GM12878 (cell line): ENCODE measurements at places on chromosomes 11 and 22.
A peak's percentile ranks its signal among the peaks of the same experiment; 100 is the strongest.

GRCh38 chr22:31635638-31636306 lies 26.2 kb downstream of the PISD start:
- no peak for DNase-seq

GRCh38 chr11:36280531-36280930 lies 8.7 kb downstream of the COMMD9 start:
- DNase-seq = no peak

- DNase-seq = no peak
Observed at GRCh38 chr11:2138068-2138430, 1.1 kb downstream of the IGF2 start.

DNA sequence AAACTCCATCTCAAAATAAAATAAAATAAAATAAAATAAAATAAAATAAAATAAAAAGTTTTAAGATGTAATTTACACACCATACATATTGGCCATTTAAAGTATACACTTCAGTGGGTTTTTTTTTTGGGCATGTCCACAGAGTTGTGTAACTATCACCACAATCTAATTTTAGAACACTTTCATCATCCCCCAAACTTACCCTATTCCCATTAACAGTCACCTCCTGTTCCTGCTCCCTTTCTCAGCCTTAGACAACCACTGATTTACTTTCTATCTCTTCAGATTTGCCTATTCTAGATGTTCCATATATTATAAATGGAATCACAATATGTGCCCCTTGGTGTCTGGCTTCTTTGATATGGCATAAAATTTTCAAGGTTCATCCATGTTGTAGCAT lies 4.6 kb upstream of the ACER3 start:
- no peak for DNase-seq

DNA sequence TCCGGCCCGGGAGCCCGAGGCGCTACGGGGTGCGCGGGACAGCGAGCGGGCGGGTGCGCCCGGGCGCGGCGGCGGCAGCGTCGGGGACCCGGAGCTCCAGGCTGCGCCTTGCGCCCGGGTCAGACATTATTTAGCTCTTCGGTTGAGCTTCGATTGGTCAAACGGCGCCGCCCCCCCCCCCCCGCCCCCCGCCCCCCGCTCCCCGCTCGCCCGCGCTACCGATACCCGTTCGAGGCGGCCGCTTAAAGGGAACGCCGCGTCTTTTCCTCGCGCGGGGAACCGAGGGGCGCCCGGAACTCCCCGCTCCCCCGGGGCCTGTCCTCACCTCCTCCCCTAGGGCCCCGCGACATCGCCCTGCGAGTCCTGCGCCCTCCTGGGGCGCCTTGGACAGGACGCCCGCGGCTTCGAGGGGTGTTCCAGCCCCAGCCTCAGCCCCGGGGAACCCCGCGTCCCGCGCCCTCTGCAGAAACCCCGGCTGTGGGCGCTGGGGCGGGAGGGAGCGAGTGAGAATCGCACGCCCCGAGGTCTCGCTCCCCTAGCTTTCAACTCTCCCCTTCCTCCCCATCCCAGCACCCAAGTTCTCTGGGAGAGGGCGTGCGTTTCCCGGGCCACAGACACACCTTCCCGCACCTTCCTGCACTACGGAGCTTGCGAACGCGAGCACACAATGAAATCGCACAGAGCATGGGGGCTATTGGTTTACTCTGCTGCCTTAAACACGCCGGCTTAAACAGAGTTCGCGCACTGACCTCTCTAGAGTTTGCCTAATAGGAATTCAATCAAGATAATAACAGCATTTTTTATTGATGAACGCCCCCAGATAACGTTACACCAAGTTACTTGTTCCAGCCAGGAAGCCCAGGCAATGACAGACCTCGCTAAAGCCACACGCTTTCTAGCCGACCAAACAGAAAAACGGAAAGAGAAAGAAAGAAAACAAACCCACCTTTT lies at the start of gene BDNF:
Gene BDNF (minus strand): TSS at position 105 of the 951 bp plus-strand sequence. CDS start 41,891 bp downstream, outside the sequence.
- DNase-seq = no peak

- DNase-seq = no peak
Observed at GRCh38 chr11:76803811-76804600, 20.9 kb downstream of the TSKU start.

DNA sequence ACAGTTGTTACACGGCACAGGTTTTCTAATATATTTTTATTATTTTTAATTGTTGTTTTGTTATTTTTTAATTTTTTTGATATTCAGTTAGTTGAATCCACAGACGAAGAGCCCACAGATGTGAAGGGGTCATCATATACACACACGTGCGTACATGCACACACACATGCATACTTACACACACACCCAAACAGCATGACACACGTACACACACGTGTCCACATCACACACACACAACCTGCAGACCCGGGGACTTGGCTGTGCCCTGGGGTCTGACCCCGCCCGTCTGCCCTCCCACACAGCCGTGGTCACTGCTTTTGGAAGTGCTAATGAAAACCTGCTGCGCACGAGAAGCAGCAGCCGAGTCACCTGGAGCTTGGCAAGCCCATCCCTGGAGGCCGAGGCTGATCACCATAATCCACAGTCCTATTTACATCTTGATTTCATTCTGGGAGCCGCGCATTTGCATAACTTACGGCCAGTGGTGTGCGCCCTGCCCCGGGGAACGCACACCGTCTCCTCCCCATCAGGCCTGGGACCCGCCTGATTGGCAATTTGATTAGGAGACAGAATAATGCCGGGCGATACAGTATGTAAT lies 110.3 kb downstream of the BRD1 start:
- DNase-seq = no peak

- no peak for DNase-seq
Observed at GRCh38 chr22:46879083-46879482, 116.6 kb downstream of the TBC1D22A start.

GRCh38 chr22:32075997-32076760 lies 33.1 kb downstream of the SLC5A1 start:
- no peak for DNase-seq

DNA sequence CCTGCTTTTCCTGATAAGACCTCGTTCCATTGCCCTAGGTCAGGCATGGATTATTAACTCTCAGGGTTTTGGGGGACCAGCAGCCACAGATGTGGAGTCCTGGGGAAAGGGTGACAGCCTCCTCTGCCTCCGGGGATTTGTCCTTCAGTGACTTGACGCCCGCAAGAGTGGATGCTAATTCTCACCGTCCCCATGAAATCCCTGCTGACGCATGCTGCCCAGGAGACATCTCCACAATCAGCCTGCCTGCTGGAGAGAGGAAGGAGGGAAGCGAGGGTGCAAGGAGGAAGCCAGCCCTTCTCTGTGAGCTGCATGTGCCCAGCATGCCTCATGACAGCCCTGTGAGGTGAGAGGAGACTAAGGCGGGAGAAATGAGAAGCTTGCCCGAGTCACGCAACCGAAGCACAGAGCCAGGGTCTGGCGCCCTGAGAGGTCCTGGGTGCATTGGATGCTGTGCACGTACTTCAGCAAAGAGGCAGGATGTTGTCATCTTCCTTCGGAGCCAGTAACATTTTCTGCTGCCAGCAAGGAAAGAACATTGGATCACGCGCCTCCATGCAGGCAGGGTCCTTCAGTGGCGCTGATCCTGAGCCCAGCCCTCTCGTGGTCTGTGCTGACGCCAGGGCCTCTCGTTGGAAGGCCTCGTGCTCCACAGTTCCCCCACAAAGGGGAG lies 27.3 kb upstream of the KRTAP5-6 start:
- no peak for DNase-seq

- DNase-seq = no peak
Observed at GRCh38 chr11:107682171-107682570, 29.7 kb downstream of the SLN start.

- no peak for DNase-seq
Observed at GRCh38 chr11:86418917-86419316, 44.2 kb downstream of the CCDC81 start.

- no peak for DNase-seq
Observed at GRCh38 chr22:40010746-40011145, 16.0 kb downstream of the FAM83F start.

GRCh38 chr22:37982151-37982785 lies 2.1 kb downstream of the SOX10 start:
- no peak for DNase-seq

GRCh38 chr22:18154821-18155390 lies 4.9 kb downstream of the USP18 start:
- no peak for DNase-seq

DNA sequence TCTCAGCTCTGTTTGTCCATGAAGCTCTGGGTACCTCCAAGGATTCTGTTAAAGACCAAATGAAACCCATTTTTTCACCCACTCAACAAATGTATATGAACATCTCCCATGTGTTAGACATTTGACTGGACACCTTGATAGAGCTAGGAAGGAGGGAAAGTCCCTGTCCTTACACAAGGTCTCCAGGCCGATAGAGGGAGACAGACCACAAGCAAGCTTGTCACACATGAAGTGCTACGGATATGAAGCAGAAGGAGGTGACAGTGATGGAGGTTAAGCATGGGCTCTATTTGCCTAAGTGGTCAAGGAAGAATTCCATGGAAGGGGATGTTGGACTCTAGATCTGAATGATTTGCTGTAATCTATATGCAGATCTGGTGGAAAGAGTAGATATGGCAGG lies 138.5 kb downstream of the MYO18B start:
- DNase-seq = peak; percentile 11

DNA sequence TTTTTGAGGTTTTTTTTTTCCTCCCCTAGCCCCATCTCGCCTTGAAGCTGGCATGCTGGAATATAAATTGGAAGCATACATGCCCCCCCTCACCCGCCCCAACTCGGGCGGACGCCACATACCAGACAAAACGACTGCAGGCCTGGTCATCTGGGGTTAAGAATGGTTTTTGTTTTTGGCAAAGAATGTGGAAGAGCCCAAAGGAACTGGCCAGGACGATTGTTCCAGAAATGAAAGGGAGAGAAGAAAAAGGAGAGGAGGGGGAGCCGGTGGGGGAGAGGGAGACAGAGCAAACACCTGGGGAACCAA lies 25.0 kb downstream of the MN1 start:
- no peak for DNase-seq

DNA sequence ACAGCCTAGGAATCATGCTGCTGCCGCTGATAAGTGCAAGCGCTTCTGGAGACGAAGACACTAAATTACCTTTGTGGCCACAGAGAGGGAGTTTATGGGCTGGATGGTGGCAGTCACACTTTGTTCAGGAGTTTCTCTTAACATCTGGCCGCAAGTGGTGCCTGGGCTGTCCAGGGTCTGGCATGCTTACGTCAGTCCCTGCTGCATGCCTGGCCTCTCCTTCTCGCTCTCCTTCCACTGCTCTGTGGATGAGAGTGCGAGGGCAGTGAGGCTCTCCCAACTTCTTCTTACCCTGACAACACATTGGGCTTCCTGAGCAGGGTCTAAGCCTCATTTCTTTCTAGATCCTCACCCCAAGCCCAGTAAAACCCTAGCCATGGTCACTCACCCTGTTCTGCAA lies 160.7 kb upstream of the SEZ6L start:
- DNase-seq = no peak

DNA sequence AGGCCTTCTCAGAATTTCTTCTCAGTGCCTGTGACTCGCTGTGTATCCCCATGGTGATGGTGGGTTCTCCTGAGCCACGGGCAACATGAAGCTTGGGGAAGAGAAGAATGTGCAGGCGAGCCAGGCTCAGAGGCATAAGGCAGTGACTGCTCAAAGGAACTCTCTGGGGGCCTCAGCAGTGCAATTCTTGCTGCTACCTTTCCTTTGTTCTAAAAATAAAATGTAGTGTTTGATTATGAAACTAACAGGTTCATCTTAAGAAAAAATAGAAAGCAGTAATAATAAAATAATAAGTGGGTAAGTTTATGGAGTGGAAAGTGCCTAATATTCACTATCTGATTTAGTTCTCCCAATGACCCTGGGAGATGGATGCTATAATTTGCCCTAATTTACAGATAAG lies 46.7 kb downstream of the MEI1 start:
- DNase-seq = no peak

DNA sequence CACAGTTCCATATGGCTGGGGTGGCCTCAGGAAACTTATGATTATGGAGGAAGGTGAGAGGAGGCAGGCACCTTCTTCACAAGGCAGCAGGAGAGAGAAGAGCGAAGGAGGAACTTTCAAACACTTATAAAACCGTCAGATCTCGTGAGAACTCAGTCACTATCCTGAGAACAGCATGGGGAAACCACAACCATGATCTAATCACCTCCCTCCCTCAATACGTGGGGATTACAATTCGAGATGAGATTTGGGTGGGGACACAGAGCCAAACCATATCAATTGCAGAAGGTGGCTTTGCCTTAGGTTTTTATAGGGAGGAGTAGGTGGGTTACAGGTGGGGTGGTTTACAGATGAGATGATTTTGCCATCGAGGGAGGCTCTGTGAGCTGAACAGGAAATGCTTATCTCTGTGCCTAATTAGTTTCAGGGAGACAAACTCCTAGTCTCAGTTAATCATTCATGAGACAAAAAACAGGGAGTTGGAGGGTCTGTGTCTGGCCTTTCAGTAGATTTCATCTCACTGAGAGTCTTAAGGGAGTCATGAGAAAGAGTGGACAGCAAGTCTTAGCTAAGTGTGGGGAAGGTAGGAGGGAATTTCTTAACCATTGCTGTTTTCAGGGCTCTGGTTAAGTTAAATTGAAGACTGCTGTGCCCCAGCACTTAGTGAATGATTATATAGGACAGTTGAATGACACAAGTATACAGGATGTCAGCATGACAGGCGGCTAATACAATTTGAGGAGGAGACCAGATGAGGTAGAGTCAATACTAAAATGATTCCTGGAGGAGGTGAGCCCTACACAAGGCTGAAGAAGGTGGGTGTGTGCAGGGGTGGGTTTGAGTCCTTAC lies 47.7 kb downstream of the CWC15 start:
- DNase-seq = no peak

DNA sequence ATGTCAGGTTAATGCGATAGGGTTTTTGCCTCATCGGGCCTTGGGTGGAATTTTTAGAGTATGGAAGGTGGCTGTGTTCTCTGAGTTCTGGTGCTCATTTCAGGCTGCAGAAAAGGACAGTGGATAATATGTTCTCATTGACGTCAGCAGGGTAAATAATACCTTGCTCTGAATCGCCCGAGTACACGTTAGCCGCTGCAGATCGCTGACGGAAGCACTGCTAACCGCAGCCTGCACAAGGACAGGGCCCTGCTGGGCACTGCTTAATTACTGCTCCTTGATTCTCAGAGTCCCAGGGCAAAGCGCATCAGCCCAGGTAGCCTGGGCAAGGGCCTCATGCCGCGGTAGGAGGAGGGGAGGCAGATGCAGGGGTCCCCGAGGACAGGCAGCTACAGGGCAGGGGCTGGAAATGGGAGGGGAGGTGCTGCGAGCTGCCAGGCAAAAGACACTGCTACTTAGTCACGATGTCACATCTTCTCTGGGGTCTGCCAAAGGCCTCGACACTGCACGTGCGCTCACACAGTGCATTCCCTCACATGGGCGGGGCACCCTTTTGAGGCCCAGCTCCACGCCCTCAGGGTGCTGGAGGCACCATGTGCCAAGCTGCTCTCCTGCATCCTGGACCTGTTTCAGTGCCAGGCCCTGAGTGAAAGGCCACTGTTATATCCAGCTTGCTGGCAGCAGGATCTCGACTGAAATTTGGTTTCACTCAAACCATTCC lies 35.2 kb downstream of the PPP2R1B start:
- no peak for DNase-seq
